HFFc6 (cell line): ENCODE measurements at places on chromosomes 5 and 9.

GRCh38 chr9:136060671-136061371 is 34.3 kb downstream of the NACC2 start:
- no peak for DNase-seq

DNA sequence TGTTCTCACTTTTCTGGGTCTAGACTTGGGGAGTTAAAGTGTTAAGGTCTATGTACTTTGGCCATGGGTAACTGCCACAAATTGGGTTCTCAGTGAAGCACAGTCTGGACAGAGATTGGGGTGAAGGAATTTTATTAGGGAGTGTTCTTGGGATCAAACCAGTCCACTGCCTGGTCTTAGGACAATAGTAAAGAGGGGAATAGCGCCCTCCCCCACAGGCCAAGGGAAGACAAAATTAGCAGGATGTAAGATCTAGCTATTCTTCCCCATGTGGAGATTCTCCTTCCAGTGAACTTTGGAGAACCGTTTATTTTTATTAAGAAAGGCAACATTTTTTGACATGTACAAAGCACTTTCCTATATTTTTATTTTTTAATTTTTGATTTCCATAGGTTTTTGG is 18.4 kb upstream of the RIC1 start:
- no peak for DNase-seq

- no peak for DNase-seq
Observed at GRCh38 chr5:72267685-72268084, 52.4 kb downstream of the MRPS27 start.

DNA sequence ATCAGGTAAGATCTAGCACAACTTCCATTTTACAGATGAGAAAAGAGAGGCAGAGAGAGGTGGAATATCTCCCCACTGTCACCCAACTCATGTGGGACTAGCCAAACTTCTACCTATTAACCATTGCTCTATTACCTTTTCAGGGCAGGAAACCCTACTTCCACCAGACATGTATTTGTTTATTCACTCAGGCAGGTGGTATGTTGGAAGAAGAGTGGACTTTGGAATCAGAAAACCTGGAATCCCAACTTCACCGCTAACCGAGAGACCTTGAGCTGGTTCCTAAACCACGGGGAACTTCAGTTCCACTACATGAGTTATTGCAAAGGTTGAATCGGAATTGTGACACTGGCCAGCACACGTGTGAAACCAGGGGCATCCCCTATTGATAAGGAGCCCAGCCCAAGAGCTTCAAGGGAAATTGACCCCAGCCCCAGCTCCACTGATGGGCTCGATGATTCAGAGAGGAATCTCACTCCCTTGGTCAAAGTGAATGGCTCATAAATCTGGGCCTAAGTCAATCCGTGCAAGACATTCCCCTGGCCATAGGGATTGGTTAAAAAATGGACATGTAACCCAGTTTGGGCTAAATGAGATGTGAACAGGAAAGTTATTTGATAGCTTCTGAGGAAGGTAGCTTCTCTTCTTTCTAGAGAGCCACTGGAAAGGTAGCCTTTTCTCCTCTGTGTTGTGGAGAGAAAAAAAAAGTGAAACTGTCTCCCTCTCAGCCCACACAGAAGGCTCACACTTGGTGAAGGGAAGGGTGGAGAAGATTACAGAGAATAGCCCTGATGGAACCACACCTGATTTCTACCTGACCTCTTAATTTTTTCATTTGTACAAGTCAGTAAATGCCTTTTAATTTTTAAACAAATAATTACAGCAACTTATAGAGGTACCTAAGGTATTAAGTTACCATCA is 5.5 kb upstream of the GLIS3 start:
- no peak for DNase-seq

DNA sequence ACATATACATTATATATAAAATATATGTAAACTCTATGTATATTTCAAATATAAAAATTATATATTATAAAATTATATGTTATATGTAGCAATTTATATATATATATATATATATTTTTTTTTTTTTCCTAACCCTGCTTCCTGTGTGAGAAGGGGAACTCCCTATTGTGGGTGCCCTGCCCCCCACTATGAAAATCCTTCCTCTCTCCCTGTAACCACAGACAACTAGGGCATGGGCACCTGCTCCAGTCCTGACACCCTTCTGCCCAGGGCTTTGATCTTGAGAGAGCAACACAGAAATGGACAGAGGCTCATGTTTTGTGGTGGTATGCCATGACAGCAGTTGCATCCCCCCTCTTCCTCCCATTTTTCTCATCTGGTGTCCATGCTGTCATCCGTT is 148.7 kb upstream of the IL12B start:
- DNase-seq = no peak

- DNase-seq = peak; percentile 45
Observed at GRCh38 chr5:64958757-64959391, 190.1 kb downstream of the CWC27 start.

GRCh38 chr9:75133396-75133795 is 45.1 kb downstream of the OSTF1 start:
- DNase-seq = no peak

GRCh38 chr5:112117551-112117950 is 301.5 kb downstream of the EPB41L4A start:
- no peak for DNase-seq

GRCh38 chr5:66407765-66408164 is 188.4 kb upstream of the MAST4 start:
- DNase-seq = no peak

- DNase-seq = peak; percentile 47
Observed at GRCh38 chr9:113011911-113012381, at the start of gene ZNF883. Gene ZNF883 (minus strand): TSS chr9:113012192.

DNA sequence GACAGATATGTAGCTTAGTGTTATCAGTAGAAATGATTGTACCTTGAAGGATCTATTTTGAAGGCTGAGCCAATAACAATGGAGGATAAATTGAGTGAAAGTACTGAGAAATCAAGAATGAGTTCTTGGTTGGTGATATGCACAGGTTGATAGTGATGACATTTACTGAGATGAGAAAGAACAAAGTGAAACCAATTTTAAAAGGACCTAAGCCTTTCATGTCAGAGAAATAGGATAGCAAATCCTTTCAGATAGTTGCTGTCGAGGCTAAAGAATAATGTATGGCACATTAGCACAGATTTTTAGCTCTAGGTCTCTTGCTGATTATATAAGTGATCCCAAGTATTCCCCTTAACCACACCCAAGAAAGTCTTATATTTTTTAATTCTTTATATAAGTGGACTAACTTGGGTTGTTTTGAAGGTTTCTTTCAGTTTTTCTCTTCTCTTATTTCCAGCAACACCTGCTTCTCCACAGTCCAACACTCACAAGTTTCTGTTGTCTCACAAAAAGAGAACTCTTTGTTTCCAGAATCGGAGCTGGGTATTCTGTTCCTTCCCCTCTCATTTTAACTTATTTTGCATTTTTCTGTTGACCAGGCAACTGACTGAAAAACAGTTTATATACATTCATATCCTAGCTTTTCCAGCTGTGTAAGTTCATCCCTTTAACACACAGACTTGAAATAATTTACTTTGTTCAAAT is 286.9 kb upstream of the ATP10B start:
- no peak for DNase-seq

DNA sequence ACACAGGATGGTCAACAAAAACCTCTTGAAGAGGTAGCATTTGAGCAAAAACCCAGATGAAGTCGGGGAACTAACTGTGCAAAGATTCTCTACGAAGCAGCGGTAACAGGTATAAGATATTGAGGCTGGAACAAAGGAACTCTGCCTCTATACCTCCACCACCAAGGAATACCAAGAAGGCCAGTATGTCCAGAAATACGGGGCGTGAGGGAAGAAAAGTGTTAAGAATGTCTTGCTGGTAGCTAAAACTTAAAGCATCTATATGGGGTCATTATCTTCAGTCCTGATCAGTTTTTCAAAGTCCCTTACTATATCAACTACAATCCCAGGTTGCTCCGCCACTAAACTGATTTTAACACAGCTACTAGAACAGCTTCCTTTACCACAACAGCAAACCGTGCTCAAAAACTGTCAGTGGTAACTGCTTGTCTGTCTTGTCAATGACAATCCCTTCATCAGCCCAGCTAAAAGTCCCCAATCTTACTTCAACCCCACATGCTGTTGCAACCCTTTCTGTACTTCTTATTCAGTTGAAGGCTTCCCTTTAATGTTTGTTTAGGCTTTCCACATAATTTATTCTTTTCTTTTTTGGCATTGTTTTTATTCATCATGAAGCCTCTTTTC is 9.4 kb downstream of the PAM start:
- DNase-seq = no peak

- no peak for DNase-seq
Observed at GRCh38 chr5:172975289-172975688, 8.3 kb upstream of the ATP6V0E1 start.

- no peak for DNase-seq
Observed at GRCh38 chr5:119280380-119280779, 75.4 kb upstream of the TNFAIP8 start.

DNA sequence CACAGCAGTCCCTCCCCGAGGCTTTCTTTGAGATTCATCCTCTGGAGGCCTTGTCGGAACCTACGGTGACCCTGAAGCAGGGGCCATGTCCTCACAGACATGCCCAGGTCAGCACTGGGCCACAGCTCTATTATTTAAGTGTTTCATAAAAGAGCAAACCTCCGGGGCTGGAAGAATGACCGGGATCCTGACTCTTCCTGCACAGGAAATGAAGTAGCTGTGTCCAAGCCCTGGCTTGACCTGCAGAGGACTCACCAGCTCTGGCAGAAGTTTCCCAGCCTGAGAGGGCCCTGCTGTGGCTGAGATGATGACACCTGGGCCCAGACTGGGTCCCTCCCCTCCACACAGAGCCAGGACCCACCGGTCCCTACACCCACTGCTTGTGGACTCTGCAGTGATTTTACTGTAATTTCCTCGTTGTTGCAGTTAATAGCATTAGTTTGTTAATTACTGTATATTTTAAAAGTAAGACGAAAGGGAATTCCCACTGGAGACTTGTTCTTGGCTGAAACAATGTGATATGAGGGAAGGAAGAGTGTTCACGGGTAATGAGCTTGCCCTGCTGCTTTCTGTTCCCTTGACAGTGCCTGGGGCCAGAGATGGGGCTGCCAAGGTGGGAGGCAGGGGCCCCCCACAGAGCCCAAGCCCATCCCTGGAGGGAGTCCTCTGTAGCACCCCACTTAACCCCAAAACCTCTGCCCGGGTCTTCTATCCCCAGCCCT is 72.2 kb downstream of the PCDH1 start:
- DNase-seq = no peak

DNA sequence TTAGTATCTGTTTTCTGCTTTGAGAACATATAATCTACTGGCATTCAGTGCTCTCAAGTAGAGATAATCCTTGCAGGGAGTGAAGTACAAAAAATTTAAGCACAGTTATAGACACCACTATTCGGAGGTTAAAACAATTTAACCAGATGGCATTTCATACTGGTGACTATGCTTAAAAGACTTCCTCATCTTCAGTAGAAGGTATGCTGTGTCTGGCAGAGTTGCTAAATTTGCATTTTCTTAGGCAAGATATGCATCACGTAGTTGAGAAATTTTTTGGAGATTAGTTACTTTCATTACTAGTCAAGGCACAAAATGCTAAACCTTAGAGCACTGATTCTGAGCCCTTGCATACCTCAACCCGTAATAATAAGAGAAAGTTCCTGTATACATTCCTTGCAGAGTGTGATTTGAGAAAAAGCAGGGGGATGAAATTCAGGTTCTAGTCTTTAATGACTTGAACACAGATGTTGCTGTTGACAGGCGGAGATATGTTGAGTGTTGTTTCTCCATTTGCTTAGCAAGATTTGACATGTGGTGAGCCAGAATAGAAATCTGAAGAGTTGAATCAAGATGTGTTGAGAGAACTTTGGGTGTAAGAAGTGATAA is 70.8 kb upstream of the STARD4 start:
- peak; percentile 87 for DNase-seq

DNA sequence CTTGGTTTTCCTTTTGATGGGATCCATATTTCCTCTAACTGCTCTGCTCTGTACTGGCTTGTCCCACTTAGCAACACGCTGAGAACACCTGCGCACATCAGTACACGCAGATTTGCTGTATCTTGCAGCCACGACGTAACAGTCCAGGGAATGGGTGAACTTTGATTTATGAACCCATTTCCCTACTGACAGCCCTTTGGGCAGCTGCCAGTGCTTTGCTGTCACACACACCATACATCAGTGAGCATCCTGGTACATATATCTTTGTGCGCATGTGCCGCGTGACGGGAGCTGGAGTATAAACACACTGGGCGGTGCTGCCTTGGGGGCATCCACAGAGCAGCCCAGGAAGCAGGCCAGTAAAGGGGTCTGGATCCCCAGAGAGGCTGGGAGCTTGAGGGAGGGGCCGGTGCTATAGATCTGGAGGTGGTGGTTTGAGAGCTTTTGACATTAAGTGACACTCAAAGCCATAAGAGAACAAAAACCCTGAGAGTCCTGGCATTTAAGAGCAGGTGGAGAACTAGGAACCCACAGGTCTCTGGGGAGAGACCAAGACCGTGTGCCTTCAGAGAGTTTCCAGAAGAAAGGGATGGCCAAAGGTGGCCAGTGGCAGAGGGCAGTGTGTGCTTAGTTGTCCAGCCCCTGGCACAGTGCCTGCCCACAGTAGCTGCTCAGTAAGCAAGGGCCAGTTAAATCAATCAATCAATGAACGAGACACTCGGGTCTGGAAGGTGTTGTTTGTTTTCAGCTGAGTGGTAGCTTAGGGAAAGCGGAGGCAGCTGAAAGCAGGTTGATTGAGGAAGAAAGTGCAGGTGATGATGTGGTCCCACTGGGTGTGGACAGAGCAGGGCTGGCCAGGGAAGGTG is 53.7 kb downstream of the LMX1B start:
- no peak for DNase-seq

DNA sequence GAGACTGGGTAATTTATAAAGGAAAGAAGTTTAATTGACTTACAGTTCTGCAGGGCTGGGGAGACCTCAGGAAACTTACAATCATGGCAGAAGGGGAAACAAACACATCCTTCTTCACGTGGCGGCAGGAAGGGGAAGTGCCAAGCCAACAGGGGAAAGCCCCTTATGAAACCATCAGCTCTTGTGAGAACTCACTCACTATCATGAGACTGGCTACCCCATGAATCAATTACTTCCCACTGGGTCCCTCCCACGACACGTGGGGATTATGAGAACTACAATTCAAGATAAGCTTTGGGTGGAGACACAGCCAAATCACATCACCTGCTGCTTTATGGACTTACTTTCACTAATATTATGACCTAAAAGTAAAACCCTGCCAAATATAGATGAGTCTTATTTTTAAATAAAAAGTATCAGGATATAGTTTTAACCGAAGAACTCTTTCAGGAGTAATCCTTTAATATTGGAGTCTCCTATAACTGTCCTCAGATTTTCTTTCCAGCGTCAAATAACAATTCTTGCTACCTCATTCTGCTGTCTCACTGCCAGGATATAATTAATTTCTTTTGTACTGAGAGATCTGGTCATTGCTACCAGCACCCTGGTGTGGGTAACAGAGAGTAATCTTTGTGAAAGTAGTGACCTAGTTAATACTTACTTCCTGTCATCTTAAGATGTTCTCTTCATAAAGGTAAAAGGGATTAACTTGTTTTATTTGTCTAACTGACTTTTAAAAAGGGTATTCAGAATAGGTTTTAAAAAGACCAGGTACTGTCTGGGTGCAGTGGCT is 68.6 kb downstream of the NLN start:
- DNase-seq = no peak

GRCh38 chr5:67724412-67725135 is 491.0 kb upstream of the PIK3R1 start:
- no peak for DNase-seq

- DNase-seq = peak; percentile 54
Observed at GRCh38 chr9:29625292-29625731, 2052.0 kb upstream of the C9orf72 start.
